Anterior cingulate cortex (tissue), 58 donors: ENCODE measurements at places on chromosomes 16 and 17.

GRCh38 chr16:19165101-19165500 is 2.9 kb upstream of the SYT17 start:
- no peak for DNase-seq

- no peak for DNase-seq
Observed at GRCh38 chr16:88691129-88691813, 5.0 kb upstream of the SNAI3 start.

DNA sequence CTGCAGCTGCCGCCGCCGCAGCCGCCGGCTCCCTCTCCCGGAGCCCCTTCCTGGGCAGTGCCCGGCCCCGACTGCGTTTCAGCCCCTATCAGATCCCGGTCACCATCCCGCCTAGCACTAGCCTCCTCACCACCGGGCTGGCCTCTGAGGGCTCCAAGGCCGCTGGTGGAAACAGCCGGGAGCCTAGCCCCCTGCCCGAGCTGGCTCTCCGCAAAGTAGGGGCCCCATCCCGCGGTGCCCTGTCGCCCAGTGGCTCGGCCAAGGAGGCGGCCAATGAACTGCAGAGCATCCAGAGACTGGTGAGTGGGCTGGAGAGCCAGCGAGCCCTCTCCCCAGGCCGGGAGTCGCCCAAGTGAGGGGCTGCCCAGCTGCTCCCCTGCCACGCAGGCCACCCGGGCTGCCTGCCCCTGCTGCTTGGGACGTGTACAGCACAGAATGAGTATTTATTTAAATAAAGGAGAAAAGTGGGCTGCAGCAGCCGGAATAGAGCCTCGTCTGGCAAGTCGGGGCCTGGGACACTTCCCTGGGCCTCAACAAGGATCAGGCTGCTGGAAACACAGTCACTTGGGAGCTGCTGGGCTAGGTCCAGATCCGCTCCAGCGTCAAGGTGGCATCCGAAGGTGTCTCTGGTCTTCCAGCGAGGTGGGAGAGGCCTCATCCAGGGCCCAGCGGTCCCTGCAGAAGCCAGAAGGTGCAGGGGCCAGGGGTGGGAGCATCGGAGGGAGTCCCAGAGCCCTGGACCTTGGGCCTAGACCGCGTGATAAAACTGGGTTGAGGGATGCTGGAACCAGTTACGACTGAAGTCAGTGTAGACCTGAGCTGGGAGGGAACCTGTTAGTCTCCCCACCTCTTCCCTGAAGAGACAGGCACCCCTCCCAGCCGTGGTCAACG is 8.8 kb downstream of the TBX2 start:
- DNase-seq: no peak

GRCh38 chr17:74249590-74250270 is 24.3 kb upstream of the DNAI2 start:
- DNase-seq: no peak

DNA sequence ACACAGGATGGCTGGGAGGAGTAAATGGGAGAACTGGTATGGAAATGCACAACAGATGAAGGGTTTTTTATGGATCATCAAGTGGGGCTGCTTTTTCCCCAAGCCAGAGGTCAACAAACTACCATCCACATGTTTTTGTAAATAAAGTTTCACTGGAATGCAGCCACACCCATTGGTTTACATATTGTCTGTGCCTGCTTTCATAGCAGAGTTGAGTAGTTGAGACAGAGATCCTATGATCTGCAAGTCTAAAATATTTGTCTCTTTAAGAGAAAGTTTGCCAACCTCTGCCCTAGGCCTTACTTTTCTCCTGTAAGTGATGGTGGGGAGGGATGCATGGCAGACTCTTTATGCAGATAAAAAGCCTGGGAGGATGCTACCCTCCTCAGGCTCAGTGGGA is 341.4 kb downstream of the CA10 start:
- no peak for DNase-seq

DNA sequence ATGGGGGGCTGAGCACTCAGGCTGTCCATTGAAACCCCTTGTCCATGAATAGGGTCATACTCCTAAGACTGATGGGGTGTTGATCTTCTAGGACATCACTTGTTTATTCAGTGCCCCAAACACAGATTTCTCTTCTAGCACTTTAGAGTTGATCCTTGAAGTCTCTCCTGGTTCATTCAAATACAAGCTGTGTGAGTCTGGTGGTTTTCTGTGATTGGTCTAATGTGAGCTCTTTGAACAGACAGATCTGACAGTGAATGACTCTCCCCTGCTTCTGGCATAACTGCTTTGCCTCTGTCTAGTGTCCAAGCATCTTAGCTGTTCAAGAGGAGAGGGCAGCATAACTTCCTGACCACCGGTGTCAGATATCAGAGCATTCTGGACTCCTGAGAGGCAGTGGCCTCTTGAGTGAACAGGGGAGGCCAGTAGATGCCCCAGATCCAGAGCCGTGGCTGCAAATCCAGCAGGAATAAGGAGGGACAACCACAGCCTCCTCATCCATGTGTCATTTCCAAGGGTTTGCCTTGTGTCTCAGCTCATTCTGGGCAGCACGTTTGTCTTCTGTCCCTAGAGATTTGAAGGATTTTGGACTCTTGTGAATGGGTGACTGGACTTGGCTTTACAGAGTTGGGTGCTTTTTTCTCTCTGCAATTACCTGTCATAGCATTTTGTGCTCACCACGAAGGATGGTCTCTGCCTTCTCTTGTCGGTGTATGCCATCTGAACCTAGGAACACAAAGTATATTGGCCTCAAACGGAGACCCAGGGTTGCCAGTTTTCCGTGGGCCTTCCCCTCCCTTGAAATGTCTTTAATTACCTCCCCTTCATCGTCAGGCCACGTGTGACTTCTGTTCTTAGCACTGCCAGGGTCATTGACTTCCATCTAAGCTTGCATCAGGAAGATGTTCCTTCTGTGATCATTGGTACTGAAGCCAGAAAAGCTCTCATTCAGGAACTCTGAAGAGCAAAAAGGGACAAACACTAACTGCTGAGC is 13.9 kb upstream of the CLEC18C start:
- no peak for DNase-seq

DNA sequence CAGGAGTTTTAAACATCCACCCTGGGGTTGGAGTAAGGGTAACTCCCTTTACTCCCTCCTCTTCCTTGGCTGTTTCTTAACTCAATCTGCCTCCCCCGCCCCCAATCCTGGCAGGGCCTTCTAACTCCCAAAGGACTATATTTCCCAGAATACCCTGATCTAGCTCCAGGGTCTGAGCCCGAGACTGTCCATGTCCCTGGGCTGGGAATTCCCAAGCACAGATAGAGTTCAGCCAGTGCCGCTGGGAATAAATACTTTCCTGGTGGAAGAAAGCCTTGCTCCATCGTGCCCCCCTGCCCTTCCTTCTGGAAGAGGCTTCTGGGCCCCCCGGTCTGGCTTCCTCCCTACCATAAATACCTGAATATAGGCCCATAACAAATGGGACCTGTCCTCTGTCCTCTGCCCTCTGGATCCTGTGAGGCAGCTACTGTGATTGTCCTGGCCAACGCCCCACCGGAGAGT is 10.2 kb downstream of the BAHCC1 start:
- DNase-seq: no peak

DNA sequence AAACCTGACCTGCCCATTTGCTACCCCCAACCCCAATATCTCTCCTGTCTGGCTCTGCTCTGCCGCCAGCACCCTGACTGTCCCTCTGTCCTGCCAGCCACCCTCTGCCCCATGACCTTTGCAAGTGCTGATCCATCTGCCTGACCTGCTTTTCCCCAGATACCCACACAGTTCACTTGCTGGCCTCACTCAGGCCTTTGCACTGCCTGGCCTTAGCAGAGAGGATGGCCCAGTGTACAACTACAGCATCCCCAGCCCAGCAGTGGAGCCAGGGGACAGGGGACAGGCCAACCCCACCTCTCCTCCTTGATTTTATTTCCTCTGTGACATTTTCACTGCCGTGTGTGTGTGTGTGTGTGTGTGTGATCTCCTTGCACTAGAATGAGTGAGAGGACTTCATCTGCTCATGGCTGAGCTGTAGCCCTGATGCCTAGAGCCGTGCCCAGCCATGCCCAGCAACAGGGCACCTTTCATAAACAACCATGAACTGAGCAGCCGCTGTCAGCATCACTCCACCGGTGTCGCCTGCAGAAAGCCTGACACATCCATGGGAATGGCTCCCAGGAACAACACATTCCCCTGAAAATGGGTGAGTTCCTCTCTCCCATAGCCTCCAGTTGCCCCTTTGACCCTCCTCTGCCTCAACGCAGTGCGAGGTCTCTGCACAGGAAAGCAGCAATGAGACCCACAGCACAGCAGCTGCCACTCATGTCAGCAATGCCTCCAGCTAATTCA is 36.0 kb upstream of the RBFOX3 start:
- no peak for DNase-seq

GRCh38 chr16:28067604-28068379 is 4.3 kb upstream of the GSG1L start:
- no peak for DNase-seq

DNA sequence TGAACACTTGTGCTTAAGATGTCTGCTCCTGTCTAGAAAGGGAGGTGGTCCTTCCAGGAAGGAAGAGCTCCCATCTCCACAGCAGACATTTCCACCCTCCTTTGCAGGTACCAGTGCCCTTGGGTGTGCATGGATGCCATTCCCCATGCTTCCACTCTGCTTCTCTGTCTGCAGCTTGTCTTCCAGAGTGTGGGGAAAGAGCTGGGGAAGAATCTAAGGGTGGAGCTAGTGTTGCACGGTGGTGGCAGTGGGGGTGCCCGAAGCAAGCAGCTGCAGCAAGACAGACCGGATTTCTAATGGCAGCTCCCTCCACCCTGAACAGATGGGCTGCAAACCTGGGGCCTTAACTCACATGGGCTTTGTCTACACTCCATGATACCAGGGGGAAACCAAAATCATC is 22.6 kb upstream of the HOXB13 start:
- DNase-seq: no peak

DNA sequence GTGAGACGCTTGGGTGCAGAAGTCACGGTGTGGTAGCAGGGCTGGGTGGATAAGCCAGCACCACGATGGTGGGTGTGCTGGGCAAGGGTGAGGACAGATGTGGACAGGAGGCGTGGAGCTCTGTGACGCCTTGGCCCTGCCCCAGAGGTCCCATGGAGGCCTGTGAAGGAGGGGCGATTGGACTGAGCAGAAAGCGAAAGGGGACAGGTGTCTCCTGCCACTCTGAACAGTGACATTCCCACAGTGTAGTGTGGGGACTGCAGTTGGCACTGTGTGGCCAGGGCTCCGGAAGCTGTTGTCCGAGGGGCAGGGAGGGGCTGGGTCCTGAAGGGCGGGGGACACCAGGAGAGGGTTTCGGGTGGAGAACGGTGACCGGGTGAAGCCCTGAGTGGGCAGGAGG is 7.3 kb downstream of the TBC1D24 start:
- DNase-seq: no peak

- DNase-seq: no peak
Observed at GRCh38 chr17:19905502-19905901, 37.8 kb upstream of the ULK2 start.

DNA sequence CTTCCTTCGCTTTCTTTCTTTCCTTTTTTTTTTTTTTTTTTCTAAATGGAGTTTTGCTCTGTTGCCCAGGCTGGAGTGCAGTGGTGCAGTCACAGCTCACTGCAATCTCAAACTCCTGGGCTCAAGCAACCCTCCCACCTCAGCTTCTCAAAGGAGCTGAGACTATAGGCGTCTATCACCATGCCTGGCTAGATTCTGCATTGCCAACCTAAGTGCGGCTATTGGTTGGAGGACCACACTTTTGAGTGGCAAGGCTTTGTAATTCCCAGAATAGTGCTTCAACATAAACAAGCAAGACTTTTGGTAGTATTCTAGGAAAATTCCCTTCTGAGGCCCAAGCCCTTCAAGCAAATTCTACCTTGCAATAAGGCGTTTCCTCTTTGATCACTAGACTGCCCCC is 107.8 kb downstream of the YPEL2 start:
- no peak for DNase-seq
